ENCODE measurements at places on chromosomes 1 and 21.
A peak's percentile ranks its signal among the peaks of the same experiment; 100 is the strongest.

- peak; percentile 49 for DNase-seq
These were observed 3.4 kb downstream of the PTTG1IP start for GRCh38 chr21:44869781-44870747.

- no peak for DNase-seq
These were observed 205.0 kb upstream of the GRIK3 start for GRCh38 chr1:37239225-37239740.

DNA sequence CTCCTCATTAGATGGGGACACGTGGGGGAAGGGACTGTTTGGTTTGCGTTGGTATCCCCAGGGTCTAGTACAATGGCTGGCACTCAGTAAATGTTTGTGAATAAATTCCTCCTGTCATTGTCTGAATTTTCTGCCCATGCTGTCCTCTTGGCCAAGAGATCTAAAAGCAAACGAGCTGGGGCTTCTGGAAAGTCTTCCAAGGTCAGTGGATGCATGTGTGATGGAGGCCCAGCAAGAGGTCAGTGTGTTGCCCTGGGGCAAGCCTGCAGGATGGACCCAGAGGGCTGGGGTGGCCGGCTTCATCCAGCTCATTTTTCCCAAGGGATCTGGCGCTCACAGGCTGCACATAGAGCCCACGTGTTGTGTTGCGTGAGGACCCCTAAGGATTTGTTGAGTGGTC is 30.0 kb upstream of the JUN start:
- DNase-seq = no peak

- DNase-seq = peak; percentile 8
These were observed 6.9 kb downstream of the SERTAD4 start for GRCh38 chr1:210239349-210240111.

- no peak for DNase-seq
These were observed 78.6 kb downstream of the RGS2 start for GRCh38 chr1:192887426-192887825.

- DNase-seq = no peak
These were observed 158.5 kb upstream of the PRMT6 start for GRCh38 chr1:106897976-106898375.

DNA sequence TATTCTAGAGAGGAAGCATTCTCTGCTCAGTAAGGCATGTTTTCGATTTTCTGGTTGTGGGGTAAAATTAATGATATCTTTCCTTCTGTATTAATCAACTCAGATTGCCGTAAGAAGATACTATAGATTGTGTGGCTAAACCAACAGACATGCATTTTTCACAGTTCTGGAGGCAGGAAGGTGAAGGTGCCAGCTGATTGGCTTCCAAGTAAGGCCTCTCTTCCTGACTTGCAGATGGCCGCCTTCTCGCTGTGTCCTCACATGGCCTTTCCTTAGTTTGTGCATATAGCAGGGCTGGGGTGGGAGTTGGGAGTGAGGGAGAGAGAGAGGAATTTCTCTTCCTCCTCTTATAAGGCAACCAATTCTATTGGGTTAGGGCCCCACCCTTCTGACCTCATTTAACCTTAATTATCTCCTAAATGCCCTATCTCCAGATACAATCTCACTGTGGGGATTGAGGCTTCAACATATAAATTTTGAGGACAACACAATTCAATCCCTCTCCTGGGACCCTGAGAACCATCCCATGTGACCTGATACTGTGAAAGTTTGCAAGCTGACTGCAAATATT is 52.3 kb upstream of the MRPS6 start:
- no peak for DNase-seq

DNA sequence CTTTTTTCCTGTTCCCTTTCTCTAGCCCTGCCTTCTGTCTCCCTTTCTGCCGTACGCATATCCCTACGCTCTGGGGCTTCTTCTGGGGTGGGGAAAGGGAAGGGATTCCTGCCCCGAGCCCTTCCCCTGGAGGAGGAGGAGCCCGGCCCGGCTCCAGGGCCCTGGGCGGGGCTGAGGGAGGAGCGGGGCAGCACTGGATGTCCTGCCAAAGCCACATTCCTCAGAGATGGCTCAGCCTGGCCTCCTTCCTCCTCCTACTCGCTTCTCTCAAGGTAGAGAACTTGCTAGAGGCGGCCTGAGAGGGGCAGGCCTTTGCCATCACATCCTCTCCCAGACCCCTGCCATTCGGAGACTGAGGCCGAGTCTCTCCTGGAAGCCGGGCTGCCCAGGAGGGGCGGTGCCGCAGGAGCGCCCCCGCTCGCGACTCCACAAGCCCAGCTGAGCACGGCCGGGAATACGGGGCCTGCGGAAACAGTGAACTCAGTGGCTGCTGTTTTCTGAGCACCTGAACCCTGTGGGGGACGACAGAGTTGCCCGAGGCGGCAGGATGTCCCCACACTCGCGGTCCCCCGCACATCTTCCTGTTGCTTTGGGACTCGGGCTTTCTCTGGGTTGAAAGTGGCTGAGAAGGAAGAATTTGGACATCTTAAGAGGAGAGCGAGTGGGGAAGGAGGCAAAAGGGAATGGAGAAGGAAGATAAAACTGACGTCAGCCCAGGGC is 12.2 kb downstream of the ADAMTSL4 start:
- DNase-seq = peak; percentile 97

DNA sequence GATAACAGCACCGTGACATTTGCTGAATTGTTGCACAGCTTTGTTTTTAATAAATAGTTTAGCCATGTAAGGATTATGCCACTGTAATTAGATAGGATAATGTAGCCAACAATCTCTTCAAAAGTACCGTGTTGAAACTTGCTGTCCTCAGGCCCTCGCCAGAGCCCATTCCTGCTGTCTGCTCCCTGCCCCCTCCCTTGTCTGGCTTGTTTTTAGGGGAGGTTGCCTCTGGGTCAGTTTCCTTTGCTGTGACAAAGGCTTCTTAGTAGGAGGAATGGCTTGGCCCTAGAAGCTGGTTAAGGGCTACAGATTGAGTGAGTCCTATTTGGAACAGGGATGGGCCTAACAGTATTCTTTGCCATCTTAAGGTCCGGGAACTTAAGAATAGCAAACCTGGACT is 107.9 kb downstream of the LMO4 start:
- peak; percentile 63 for DNase-seq

DNA sequence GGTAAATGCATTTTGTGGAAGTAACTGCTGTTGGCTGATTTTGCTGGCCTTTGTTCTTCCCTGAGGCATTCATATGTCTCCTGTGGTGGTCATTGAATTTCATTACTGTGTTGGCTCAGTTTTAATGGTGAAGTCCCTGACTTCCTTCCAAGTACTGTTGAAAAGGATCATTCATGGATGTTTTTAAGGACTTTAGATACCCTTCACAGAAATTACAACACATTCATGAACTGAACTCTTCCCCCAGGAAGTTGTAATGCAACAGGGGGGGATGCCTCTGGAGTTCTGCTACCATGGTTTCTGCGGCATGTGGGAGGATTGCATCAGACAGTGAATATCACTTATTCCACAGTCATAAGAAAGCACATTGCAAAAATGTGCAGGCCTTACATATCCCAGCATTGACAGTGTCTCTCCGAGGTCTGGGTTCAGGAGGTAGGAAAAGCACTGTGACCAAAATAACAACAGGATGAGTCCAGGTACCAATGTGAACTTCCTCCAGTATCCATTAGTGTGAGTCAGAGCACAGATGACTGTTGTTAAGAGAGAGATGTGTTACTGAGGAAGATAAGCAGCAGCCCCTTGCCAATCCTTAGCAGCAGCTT is 2.1 kb upstream of the RAB3GAP2 start:
- DNase-seq = peak; percentile 62

DNA sequence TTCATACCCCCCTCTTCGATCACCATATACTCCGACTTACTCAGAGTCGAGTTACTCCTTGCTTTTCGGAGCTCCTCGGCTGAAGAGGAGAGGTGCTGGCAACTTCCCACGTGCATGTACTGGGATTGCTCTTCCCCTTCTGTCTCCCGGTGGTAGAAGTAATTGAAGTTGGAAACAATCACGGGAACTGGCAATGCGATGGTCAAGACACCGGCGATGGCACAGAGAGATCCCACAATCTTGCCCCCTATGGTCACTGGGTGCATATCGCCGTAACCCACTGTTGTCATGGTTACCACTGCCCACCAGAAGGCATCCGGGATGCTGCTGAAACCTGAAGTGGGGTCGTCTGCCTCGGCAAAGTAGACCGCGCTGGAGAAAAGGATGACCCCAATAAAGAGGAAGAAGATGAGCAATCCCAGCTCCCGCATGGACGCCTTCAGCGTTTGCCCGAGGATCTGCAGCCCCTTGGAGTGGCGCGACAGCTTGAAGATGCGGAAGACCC is 1.5 kb downstream of the KCNA3 start:
- DNase-seq = no peak

GRCh38 chr1:208544053-208544452 is 299.9 kb upstream of the PLXNA2 start:
- DNase-seq = no peak

DNA sequence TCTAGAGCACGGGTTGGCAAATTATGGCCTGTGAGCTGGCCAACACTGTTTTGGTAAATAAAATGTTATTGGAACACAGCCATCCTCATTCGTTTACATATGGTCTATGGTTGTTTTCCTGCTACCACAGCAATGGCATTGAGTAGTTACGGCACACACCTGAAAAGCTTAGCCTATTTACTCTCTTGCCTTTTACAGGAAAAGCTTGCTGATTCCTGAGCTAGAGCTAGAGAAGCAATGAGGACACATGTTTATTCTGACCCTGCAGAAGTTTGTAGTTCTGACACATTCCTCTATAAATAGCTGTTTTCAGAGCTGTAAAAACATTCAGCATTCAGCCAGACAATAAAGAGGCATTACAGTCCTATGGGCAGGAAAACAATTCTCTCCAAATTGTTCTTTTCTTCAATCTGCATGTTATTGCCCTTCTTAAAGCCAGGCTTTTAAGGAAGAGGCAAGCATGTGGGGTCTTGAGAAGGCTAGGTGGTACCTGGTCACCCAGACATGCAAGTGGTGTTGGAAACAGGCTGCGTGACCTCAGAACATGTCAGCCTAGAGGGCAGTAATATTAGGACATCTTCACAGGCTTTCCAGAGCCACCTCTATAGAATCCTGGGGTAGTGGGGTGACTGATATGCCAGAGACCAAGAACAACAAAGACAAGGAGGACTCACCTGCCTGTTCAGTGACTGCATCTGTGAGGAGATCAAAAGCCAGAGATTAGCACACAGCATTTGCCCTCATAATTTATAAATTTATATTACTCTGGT is 1.6 kb downstream of the FCRL2 start:
- DNase-seq = no peak

GRCh38 chr1:96513136-96513535 is 208.4 kb upstream of the PTBP2 start:
- no peak for DNase-seq

DNA sequence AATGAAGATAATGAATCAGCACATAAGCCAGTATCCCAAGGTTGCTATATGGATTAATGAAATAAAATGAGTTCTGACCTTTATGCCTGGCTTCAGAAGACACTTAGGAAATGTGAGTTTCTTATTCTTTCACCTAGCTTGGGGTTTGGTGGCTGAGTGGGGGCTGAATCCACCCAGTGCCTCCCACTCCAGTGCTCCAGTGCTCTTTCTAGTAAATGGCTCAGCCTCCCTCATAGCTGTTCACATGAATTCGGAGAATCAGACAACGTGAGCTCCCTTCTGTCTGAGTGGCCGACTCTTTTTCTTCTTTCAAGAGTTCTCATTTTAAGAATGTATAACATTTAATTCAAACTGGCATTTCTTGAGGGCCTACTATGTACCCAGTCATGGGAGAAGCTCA is 43.5 kb downstream of the TRABD2B start:
- DNase-seq = no peak

GRCh38 chr21:38716942-38717341 is 88.8 kb upstream of the ETS2 start:
- DNase-seq = no peak

DNA sequence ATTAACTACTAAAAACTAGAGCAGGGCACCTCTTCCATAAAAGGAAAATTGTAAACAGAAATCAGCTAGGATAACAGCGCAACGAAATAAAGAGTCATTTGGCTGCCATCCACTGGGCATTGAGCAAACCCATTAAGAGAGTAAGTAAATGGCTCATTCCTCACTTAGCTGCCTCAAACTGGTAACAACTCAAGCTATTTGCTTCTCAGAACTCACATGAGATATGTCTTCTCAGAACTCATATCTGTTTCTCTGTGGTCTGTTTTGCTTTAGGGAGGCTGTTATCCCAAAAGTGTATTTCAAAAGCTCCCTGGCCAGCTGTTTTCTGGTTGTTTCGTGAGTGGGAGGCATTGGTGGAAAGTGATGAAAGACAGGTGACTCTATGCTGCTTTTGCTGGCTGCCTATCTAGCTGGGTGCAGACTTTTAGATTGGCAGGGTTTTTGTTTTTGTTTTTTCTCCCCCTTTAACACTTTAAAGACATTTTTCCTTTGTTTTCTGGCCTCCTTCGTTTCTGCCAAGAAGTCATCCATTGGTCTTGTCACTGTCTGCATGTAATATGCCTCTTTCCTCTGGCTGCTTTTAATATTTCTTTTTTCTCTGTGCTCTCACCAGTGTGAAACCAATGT is 269.2 kb upstream of the RGS18 start:
- DNase-seq = peak; percentile 99

DNA sequence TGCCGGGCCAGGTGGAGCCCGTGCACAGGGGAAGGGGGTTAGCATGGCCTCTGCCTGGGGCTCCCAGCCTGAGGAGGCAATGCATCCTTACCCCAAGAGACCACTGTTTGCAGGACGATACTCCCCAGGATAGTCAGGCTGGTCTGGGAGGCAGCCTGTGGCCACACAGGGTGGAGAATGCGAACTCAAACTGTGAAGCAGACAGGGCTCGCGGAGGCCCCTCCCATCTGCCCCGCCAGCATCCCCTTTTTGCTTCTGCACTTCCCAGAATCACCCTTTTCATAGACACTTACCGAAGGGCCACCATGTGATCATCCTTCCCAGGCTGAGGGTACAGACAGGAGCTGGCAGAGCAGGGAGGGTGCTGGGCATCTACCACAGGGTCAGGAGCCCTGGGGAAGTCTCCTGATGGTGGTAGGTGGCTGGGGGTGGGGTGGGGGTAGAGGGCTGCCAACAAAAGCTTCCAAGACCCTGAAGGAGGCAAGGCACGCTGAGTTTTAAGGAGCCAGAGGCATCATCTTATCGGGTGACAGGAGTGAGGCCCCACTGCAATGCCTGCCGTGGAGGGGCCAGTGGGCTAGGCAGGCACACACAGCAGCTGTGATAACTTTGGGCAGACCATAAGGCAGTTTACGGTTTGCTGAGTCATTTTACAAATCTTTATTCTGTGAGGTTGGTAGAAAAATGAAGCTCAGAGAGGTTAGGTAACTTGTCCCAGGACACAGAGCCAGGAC is 31.3 kb upstream of the BTG2 start:
- peak; percentile 26 for DNase-seq

Data from OCI-M1 (cell line).